T-helper 1 cell (primary cell): ENCODE measurements at places on chromosomes 1 and 21.
A peak's percentile ranks its signal among the peaks of the same experiment; 100 is the strongest.

- DNase-seq: no peak
These were observed 2.5 kb downstream of the ZNF362 start for GRCh38 chr1:33258788-33259274.

GRCh38 chr1:109210058-109210457 lies 3.7 kb upstream of the SARS1 start:
- DNase-seq: no peak

DNA sequence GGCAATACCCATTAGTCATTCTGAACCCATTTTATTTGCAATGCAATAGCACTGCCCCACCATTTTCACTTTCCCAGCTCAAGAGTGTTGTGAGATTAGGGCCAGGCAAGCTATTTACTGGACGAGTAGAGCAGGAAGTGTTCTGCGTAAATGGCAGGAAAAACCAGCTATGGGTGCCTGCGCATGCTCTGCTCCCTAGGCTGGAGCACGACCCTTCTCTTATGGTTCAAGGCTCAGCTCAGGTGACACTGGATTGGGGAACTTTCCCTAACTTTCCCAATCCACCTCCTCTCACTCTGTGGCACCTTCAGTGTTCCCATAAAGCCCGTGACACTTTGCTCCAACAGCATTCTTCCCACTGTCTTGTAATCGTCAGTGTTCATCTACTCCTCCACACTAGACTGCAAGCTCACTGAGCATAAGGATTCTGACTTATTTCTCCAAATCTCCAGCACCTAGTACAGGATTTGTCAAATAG lies 3.6 kb upstream of the MAN1A2 start:
- DNase-seq: peak; percentile 68

GRCh38 chr1:8307628-8308027 lies 10.3 kb upstream of the SLC45A1 start:
- DNase-seq: no peak

- no peak for DNase-seq
These were observed 11.8 kb upstream of the SOD1 start for GRCh38 chr21:31647650-31648049.

GRCh38 chr21:27258742-27259448 lies 292.0 kb upstream of the ADAMTS5 start:
- DNase-seq: no peak

DNA sequence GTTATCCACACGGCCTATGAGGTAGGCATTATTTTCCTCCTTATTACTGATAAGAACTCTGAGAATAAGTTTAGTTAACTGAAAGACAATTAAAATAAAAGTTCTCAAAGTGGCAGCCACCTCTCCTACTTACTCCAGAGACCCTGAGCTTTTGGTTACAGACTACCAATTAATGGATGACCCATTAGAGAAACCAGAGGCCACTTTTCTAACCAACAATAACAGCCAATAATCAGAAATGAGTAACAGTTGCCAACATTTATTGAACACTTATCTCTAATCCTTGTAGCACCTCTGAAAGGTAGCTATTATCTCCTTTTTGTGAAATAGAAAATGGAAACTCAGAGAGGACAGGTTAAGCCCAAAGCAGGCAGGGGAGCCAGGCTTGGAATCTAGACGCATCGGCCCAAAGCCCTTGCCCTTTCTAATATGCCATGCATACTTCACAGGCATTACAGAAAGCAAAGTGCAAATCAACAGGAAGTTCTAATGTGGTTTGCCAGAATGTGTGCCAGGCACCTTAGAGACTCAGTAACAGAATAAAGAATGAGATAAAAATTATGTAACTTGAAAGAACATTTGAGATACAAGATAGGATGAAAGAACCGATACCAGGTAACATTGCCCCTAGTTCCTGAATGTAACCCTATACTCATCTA lies 50.0 kb downstream of the BEND5 start:
- no peak for DNase-seq
